Esophagus squamous epithelium (tissue), 5 donors: ENCODE measurements at places on chromosomes 2 and 18.
A peak's percentile ranks its signal among the peaks of the same experiment; 100 is the strongest.

- no peak for DNase-seq
These were observed 120.2 kb downstream of the MYO3B start for GRCh38 chr2:170298115-170298514.

DNA sequence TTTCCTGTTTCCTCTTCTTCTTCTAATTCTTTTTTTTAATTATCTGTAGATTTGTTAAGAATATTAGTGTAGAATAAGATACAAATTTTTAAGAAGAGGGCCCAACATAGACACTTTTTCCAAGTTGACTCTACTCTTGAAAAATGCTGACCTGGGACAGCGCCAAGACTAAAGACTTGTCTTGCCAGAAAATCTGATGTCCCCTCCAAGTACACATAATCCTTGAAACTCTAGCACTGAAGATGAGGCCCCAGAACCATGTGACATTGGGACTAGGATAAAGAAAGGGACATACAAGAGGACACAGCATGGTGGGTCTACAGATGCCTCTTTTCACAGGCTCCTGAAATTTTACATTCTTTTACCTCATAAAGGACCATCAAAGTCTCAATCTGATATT is 271.6 kb upstream of the SESTD1 start:
- no peak for DNase-seq

DNA sequence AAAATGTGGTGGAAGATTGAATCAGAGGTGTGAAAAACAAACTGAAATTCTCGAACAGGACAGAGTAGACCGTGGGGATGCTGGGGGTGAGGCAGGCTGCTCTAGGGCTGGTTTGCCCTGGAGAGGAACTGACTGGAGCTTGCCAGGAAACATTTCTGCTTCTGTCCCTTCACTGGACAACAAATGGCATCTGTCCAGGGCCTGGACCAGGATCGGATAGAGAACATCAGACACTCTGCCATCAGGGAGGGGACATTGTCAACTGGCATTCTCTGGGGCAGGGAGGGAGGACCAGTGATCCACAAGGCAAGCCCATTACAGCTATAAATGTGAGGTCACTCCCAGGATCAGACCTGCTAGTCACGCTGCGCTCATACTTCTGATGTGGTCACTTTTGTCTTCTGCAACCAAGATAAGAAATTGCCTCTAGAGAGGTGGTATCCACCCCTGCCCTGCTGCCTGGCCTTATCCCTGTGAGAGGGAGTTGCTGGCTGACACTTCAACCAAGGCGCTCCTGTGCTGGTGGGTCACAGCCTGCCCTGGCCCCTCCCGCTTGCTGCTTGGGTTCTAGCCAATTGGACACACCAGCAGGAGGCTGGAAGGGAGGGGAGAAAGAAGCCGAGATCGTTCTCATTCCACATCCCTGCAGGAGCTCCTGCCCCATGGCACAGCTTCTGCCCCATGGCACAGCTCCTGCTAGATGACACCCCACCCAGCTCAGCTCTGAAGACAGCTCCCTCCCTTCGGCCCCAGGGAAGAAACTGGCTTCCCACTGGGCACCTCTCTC is 8.7 kb downstream of the NPPC start:
- no peak for DNase-seq

DNA sequence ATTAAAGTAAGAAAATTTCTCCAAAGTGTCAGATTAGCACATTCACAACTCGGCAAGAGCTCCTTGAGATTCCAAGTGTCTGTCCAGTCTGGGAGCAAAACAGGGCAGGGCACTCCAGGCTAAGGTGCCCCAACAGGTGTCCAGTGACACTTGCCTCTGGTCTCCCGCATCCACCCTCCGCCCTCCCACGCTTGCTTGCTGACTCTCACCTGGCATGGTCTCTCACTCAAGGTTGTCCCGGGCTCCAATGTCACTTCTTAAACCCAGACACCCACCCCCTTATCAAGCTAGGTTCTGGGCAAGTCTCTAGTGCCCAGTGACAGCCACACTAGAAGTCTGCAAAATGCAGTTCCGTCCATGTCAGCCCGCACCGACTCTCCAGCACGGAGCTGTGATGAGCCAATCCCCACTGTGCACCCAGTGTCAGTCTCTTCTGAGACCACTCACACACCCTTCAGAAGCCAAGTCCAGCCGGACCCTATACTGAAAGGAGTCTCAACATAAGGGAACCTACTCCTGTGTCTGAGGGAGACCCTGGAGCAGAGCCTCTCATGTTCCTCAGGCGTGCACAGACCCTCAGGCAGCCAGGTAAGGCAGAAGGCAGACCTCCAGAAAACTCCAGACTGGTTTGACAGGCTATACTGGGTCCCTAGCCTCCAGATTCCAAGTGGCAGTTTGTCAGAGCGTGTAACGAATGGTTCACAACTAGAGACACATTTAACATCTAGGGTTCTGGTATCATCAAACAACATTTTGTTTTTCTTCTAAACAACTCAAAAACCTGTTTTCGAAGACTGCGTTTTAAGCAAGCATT is 45.6 kb downstream of the HDLBP start:
- DNase-seq: no peak

DNA sequence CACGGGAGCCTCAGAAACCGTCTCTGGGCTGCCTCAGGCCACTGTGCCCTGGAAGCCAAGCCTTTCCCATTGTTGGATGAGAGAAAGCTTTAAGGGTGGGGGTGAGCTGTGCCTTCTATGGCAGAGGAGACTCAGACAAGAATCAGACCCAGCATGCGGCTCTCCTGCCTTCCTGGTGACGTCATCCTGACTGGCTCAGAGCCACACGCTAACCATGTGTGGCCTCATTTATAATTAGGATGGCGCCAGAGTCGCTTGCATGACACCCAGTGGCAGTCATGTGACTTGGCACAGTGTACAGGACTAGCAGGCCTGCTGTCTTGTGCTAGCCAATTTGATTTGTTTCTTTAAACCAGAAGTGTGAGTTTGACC is 99.1 kb downstream of the SH3BP4 start:
- DNase-seq: peak; percentile 26

GRCh38 chr2:4900861-4901770 is 791.1 kb upstream of the SOX11 start:
- DNase-seq: no peak

GRCh38 chr2:240916571-240917008 is 10.5 kb downstream of the CROCC2 start:
- DNase-seq: no peak

GRCh38 chr2:99660616-99661406 is 171.0 kb upstream of the REV1 start:
- no peak for DNase-seq

DNA sequence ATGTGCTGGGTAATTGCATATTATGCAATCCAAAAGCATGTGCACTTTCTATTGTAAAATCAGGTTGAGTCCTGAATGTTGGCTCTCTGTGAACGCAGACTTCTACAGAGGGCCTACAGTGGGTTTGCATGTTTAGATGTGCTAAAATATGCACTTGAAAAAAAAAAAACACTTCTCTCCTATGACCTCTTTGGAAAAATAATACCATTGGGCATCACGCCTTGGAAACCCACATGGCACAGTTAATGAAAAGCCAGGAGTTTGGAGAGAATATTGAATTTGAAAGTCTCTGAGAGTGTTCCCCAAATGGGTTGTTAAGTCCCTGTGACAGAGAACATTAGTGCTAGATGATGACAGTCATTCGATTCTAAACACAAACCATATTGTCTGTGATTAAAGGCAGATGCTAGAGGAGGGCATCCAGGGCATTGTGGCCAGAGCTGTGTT is 710.4 kb upstream of the PIK3C3 start:
- no peak for DNase-seq

- no peak for DNase-seq
These were observed at the start of gene GAD1 for GRCh38 chr2:170816504-170817092. GAD1 (plus strand) TSS chr2:170816887; CDS start chr2:170818592, 1,705 bp downstream.

DNA sequence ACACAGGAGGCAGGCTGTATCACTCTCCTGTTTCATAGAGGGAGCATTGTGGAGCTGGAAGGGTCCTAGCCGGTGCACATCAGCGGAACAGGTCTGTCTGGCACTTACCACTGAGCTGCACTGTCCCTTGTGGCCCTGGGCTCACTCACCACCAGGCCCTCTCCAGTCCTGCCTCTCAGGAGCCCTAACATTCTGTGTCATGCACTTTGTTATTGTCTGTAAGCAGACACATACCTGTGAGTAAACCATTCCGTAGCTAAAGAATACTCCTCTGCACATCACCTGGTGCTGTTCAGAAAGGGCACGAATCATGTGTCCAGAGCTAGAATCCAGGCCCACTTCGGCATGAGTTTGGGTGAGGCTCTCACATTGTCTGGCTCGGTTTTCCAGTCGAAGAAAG is 93.6 kb downstream of the CRIM1 start:
- no peak for DNase-seq

DNA sequence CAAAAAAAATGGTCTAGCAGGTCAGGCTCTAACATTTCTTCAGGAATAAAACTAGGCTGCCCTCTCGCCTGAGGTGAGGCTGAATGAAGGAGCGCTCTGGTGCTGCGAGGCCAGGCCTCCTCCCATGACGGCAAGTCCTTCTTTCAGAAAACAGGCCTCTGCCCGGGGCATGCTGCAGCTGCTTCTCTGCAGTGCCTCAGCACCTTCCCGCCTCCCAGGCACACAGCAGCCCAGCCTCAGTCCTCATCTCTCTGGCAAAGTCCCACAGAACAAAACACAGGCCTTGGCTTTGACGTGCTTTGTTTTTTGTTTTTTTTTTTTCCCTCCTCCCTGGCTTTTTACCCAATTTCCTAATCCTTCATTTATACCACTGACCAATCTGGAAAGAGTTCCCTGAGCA is 74.8 kb downstream of the BCL11A start:
- no peak for DNase-seq

DNA sequence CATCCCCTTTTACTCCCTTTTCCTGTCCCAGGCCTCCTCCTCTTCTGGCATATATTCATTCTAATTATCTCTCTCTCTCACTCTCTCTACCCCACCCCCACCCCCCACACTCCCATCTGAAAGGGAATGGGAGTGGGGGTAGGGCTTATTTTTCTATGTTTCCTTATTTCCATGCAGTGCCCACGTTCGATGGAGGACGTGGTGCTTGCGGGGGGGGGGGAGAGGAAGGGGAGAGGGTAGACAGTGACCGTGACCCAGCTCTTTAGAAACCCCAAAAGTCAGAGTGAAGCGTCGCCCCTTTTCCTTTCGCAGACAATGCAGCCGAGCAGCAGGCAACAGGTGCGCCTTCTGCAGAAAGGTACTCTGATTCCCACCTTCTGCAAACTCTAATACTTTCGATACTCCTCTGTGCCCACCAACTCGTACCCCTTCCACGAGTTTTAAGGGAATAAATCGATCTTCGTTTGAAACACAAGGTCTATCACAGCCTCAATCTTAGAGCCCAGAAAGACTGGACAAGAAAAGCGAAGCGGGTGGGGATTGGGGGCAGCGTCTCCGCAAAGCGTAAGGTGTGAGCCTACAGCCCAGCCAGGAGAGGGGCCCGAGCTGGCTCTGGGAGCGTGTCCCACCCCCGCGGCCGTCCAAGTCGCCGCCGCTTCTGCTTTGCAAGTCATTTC is 891 bp upstream of the NR4A2 start:
- DNase-seq: no peak

GRCh38 chr18:11310476-11311086 is 161.2 kb upstream of the PIEZO2 start:
- no peak for DNase-seq

DNA sequence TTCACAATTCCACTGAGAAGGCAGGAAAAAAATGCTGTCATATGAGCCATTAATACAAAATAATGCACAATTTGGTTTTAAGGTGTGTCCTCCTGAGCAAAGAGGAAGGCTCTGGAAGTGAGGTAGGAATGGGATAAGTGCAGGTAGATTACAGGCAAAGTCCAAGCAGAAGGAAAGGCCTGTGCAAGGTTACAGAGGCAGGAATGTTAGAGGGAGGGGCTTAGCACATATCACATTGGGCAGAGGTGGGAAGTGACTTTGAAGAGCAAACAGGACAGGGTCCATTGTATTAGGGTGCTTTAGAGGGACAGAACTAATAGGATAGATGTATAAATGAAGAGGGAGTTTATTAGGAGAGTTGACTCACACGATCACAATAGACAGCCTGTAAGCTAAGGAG is 14.7 kb upstream of the CLIP4 start:
- no peak for DNase-seq

GRCh38 chr2:221064880-221065279 is 507.2 kb downstream of the EPHA4 start:
- DNase-seq: no peak

- no peak for DNase-seq
These were observed 239.1 kb upstream of the BOD1L2 start for GRCh38 chr18:56907771-56908170.

DNA sequence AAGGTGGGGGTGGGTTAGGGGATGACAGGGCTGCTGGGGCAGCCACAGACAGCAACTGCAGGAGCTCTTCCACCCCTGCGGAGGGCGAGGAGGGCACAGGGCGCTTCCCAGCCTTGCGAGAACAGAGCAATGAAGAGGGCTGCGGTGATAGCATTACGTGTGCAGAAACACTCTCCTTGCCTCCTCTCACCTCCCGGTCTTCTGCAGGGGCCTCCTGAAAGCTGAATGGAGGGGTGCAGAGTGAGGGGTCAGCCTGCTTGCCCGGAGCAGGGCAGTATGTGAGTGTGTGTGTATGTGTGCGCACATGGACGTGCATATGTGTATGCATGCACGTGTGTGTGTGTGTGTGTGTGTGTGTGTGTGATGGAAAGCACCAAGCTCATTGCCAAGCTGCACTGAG is 29.5 kb upstream of the IL1R2 start:
- DNase-seq: no peak

- no peak for DNase-seq
These were observed 210.3 kb downstream of the CYP26B1 start for GRCh38 chr2:71937396-71937795.

GRCh38 chr2:181058378-181059269 is 78.2 kb downstream of the UBE2E3 start:
- no peak for DNase-seq

- no peak for DNase-seq
These were observed 161.1 kb upstream of the EPB41L3 start for GRCh38 chr18:5704847-5705246.

DNA sequence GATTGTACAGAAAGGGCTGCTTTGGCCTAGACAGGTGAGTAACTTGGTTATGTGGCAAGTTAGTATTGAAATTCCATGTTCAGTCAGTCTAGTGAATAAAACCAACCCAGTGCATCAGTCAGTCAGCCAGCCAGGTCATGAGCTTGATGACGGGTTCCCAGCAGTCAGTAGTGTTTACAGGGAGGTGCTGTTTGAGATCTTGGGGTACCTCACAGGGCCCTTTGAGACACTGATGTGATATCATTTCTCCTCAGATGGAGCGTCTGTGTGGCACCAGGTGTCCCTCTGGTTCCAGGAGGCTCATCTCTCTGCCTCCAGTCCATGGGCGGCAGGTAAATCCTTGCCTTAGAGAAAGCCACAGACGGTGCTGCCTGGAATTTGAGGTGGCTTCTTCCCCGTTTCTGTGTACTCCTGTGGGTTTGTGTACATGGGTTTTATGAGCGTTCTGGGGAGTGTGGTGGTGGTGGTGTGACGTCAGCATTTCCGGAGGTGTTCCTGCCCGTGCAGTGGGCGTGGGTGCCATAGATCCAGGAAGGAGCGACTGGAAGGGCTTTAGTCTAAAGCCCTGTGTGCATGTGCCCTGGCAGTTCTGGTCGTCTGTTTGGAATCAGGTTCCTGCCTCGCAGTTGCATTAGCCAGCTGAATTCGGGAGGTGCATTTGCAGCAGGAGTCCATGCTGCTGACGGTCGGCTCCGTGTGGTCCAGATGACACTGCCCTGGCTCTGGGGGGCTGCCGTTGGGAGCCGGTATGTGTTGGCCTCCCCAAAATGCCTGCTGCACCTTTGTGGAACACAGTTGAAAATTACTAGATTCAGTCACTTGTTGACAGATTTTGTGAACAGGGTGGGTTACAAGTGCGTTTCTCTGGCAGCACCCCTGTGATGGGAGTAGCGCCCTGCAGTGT is 2.1 kb downstream of the CTDP1 start:
- DNase-seq: no peak

GRCh38 chr2:24917086-24917485 is 3.0 kb downstream of the ADCY3 start:
- DNase-seq: no peak

- no peak for DNase-seq
These were observed 79.9 kb downstream of the MYO5B start for GRCh38 chr18:50115095-50115494.
